ENCODE measurements at places on chromosomes 2 and 18.
A peak's percentile ranks its signal among the peaks of the same experiment; 100 is the strongest.

DNA sequence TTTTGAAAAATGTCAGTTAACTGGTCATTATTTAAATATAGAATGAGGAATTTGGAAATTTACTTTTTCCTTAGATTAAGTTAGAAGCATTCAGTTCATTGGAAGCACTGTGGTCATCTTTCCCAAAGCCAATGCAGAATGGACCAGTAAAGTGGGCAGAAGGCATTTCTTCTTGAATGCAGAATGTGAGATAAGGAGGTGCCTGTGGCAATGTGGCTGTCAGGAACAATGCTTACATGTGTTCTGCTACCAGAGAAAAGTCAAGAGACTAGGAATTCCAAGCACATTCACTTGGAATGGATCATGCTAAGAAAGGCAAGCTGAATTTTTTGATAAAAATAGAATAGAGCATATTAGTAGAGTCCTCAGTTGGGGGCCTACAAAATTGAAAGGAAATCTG lies 295.0 kb upstream of the KCNH7 start:
- DNase-seq = no peak

GRCh38 chr2:579351-579886 lies 97.8 kb downstream of the TMEM18 start:
- no peak for DNase-seq

DNA sequence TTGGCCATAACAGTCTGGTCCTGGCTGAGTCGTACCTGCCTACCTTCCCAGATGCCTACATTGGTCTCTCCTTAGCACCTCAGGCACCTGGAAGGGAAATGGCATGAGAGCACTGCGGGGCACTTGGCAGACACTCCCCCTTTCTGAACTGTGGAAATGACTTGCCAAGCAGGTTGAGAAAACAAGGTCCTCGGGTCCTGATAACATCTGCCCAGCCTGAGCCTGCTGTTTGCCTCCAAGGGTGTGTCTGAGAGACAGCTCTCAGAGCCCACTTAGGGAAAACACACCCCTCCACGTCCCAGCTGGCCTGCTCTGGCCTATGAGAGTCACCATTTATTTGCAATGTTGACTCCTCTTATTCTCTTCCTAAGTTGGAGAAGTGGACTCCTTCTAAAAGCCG lies 10.5 kb downstream of the FAM110C start:
- no peak for DNase-seq

DNA sequence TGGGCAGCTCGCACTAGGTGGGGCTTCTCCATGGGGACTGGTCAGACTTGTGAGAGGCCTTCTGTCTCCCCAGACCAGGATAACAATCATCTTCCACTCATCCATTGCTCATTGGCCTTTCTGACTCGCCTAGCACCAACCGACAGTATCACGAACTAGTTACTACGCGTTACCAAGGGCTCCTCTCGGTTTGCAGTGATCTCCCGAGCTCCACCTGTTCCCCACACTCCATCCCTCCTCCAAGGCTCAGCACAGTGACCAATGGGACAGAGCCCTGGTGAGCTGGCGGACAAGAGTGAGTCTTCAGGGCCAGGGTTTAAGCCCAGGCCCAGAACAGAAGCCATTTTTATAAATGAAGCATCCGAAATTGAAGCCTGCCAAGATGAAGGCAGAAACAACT lies 42.8 kb upstream of the SMAD7 start:
- no peak for DNase-seq

DNA sequence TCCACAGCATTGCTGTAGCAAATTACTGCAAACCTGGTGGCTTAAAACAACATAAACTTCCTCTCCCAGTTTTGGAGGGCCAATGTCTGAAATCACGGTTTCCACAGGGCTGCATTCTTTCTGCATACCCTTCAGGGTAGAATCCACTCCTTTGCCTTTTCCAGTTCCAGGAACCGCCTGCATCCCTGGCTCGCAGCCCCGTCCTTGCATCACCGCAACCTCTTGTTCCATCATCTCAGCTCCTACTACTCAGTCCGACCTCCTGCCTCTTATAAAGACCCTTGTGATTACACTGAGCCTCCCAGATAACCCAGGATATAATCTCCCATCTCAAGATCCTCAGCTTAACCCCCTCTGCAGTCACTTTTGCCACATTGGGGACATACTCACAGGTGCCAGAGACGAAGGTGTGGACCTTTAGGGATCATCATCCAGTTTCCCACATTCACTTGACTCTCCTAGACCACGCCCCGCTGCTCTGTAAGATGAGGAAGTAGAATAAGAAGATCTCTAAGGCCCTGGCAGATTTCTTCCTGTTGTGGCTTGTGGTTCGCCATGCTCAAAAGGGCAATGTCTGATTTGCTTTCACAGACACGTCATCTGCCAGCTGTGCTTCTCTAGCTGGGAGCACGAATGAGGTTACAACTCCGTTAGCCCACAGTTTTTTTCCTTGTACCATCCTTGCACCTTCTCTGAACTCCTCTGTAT lies 103.6 kb upstream of the AGAP1 start:
- DNase-seq = peak; percentile 53

DNA sequence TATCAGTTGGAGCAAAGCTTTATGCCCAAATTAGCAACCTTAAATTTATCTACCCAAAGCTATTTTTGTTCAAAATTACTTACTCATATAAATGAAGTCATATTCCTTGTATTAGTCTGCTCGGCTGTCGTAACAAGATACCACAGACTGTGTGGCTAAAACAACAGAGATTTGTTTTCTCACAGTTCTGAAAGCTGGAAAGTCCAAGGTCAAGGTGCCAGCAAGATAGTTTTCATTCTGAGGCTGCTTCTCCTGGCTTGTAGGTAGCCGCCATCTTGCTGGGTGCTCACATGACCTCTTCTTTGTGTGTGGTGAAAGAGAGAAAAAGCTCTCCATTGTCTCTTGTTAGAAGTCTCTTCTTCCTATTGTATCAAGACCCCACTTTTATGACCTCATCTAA lies 15.7 kb upstream of the DPP10 start:
- no peak for DNase-seq

DNA sequence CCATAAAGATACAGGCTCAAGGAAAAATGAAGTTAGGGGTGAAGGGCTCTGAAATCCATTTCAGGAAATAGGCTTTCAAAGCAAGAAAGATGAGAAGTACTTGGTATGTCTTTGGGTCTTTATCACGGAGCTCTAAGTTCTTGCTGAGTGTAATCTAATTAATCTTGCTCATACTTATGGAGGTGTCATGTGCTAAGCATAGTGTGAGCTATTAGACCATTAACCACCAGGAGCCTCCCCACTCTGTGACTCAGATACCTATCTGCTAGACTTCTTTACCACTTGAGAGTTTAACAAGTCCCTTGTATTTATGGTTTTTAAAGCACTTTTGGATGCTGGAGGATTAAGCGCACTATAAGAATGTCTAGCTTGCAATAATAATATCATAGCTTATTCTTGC lies 678.7 kb downstream of the EPHA4 start:
- DNase-seq = no peak

DNA sequence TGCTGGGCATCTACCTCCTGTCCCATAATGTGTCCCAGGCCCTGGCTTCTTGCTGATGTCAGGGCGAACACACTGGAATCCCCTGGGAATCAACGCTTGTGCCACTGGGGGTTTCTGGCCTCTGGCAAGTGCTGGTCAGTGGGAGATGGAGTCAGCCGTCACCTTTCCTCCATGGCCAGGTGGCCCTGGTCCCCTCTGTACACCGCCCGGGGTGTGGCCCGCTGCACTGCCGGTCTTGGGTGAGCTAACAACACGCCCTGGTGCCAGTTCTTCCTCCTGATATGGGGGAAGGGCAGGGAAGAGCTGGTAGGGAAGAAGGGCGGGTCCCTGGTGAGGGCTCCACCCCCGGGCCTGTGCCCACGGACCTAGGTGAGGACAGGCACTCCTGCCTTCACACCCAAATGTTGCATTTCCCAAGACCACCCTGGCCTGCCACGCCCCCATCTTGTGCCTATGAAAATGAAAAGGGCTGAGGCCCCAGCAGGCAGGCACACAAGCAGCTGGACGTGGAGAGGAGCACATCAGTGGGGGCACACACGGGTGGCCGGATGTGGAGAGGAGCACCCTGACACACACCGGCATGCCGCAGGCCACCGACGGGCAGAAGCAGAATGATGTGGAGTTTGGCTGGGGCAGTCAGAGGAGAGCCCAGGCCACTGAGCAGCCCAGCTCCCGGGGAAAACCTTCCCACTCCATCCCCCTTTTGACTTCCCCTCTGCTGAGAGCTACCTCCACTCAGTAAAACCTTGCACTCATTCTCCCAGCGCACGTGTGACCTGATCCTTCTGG lies 140.5 kb downstream of the ASB1 start:
- DNase-seq = no peak

- no peak for DNase-seq
These were observed 69.2 kb downstream of the RFTN2 start for GRCh38 chr2:197606180-197606579.

- no peak for DNase-seq
These were observed 1.0 kb downstream of the PSTPIP2 start for GRCh38 chr18:46070815-46071652.

DNA sequence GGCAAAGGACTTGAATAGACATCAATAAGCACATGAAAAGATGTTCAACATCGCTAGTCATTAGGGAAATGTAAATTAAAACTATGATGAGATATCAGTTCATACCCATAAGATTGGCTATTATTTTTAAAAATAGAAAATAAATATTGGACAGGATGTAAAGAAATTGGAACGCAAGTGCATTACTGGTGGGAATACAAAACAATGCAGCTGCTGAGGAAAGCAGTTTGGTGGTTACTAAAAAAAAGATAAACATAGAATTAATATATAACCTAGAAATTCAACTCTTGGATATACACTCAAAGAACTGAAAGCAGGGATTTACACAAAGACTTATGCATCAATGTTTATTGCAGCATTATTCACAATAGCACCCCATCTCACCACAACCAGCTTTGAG lies 174.5 kb upstream of the NDUFV2 start:
- no peak for DNase-seq

- no peak for DNase-seq
These were observed 225.0 kb downstream of the SUCLG1 start for GRCh38 chr2:84234103-84234502.

DNA sequence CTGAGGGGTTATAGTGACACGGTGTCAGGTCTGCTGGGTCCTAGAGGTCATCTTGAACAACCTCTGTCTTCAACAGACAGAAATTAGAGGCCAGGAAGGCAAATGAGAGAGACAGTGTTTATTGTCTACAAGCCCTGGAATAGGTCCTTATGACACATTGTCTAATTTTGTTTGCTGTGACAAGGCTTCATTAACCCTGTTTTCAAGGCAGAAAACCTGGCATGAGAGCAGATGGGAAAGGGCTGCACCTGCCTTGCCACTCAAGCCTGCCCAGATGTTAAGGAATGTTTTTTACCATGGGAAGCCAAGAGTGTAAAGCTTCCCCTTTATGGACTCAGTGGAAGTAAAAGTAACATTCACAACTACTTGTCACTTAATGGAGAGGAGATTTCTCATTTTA lies 275.3 kb downstream of the KCNS3 start:
- DNase-seq = no peak

DNA sequence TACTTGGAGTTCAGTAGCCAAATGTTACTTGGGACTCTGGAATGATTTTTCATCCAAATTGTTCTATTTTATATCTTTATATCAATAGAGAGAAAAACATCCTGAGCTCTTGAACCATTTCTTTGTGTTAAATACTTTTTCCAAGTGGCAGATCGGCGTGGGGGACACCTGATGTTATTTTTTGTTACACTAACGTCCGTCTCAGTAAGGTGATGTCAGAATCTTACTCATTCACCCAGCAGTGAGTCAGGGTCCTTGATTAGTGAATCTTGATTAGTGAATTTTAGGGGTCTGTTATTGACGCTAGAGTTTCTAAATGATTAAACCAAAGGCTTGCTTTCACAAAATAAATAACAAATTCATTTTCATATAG lies 1.7 kb downstream of the MIB1 start:
- no peak for DNase-seq

- DNase-seq = no peak
These were observed 33.8 kb downstream of the RBKS start for GRCh38 chr2:27856386-27856785.

DNA sequence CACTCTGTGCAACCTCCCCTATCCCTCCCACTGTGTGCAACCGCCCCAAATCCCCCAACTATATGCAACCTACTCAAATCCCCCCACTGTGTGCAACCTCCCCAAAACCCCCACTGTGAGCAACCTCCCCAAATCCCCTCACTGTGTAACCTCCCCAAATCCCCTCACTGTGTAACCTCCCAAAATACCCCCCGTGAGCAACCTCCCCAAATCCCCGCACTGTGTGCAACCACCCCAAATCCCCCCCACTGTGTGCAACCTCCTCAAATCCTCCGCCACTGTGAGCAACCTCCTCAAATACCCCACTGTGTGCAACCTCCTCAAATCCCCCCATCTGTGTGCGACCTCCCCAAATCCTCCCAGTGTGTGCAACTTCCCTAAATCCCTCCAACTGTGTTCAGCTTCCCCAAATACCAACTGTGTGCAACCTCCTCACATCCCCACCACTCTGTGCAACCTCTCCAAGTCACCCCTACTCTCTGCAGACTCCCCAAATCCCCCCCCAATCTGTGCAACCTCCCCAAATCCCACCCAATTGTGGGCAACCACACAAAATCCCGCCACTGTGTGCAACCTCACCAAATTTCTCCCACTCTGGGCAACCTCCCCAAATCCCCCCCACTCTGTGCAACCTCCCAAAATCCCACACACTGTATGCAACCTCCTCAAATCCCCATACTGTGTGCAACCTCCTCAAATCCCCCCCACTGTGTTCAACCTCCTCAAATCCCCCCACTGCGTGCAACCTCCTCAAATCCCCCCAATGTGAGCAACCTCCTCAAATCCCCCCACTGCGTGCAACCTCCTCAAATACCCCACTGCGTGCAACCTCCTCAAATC lies 114.1 kb downstream of the TPO start:
- DNase-seq = no peak

GRCh38 chr2:150188177-150188576 lies 299.3 kb downstream of the RND3 start:
- DNase-seq = no peak

DNA sequence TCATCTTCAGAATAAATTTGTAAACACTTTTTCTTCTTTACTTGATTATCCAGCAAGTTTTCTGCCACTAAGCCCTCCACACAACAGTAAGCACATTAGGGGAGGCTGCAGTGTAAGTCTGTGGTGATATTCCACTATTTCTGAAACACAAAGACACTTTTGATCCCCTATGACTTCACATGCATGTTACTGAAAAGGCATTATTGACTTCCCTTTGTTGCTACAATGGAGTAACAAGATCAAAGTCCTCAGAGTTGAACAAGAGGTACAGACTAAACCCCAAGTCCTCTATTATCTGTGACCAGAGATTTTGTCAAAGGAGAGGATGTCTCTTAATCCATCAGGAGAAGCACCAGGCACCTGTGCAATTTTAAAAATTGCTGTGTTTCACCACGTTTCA lies 157.9 kb downstream of the CD226 start:
- no peak for DNase-seq
